ENCODE measurements at places on chromosomes 3 and 15. TPM values are rescaled to one million over a fixed set of nuclear protein-coding genes. Genes with fewer than 3 reads are reported as not detected.

DNA sequence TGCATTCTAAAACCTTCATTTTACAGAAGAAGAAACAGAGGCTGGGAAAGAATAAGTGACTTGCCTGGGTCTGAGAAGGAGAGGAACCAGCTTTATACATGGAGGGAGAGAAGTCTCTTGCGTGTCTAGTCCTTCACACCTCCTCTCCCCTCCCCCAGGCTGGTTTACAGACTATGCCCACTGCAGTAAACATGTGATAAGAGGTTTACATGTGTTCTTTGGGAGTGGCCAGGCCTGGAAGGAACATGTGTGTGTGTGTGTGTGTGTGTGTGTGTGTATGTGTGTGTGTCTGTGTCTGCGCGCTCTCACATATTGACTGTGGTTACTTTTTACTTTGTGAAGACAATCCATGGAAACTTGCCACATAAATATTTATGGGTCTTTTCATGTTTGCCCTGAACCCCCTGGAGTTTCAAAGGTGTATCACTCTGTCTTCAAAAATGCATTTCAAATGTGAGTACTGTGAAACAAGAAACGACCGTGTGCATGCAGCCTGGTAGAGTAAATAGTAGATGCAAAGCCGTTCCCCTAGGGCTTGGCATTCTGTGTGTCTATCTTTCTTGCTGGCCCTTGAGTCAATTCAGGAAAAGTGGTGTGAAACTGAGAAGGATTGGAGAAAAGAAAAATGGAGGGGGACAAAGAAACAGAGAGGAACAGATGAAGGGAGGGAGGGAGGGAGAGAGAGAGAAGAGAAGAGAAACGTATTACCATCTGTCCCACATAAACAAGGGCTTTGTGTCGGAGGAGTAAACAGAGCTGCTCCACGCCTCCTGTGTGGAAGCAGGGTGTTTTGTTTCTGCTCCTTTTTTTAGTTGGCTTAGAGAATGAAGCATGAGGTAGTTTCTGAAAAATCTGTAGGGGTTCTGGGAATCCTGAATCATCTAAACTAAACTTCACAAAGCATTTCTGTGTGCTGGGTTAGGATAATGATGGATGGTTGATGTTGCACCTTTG is 51.7 kb downstream of the CLDN11 start:
- DNase-seq: no peak

The CASR gene
- 0.08 TPM for polyA plus RNA-seq

DNA sequence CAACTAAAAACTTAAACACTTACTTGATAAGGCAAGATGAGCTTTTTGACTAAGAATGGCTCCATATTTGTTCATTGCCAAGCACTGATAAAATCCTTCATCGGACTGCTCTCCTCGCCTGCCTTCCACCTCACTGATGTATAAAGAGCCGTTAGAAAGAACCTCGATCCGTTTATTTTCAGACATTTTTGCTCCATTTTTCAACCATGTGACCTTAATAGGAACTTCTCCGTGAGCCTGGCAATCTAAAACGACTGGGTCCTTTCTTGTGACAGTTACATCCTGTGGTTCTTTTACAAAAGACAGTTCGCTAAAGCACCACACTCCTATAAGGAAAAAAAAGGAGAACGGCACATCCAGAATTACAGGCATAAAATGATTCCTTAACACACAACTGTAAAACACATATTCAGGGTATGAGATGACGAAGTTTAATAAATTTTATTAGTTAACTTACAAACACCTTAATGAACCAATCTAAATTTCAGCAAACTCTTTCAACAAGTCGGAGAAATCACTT is 2.5 kb downstream of the PRTG start:
- DNase-seq: no peak

DNA sequence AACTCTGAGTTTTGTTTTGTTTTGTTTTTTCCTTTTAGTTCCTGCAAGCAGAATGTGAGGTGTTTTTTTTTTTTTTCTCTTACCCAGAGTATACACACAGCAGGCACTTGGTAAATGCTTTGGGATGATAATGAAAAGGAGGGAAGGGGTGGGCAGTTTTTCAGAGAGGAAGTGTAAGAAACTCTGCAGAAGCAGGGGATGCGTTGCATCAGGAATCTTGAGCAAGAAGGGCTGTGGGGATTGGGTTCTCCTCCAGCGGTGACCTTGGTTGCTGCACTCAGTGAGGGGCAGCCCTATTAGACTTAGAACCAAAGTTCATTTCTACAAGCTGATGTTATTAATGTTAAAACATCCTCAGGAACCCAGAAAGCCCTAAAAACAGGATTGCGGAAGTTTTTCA is 32.2 kb upstream of the TMEM158 start:
- DNase-seq: no peak

- DNase-seq: no peak
These were observed 828.4 kb upstream of the DPPA4 start for GRCh38 chr3:110165753-110166152.
